ENCODE measurements at places on chromosomes 5 and 9.
A peak's percentile ranks its signal among the peaks of the same experiment; 100 is the strongest.

DNA sequence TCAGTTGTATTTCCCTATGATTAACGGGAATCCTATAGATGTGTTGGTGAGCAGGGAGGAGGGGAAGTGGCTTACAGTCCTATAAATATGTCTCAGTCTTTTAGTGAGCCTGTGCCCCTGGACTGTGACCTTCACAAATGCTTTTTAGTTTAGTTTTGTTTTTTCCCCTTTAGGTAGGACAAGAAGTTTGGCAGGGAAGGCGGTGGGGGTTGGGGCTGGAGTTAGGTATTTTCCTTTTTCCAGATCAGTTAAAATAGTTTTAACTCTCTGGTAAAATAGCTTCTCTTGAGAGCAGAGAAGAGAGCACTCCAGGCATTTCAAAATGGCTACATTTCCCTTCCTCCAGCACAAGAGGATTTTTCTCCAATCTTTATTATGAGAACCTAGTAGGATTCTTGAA, 272.1 kb downstream of the SPATA31D1 start:
- no peak for DNase-seq

DNA sequence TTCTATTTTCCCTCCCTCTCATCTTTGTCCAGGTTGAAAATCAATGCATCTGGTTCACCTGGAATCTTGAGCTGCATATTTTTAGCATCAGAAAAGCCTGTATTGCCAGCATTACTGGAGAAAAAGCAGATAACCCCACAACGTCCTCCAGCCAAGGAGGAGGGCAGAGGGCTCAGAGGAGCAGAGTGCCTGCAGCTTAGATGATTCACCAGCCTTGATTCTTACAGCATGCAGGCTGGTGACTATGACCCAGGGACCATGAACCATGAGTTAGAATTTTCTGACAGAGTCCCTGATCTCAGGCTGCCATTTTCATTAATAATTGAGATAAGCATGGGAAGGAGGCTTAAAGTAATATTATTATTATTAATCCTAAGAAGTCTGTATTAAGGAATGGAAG, 278.2 kb downstream of the BRINP1 start:
- DNase-seq: no peak

GRCh38 chr9:124720429-124721108, 50.5 kb downstream of the NR6A1 start:
- no peak for DNase-seq

GRCh38 chr9:89945133-89945532, 340.3 kb downstream of the GADD45G start:
- no peak for DNase-seq

- no peak for DNase-seq
Observed at GRCh38 chr9:89340332-89340731, 22.0 kb downstream of the SECISBP2 start.

DNA sequence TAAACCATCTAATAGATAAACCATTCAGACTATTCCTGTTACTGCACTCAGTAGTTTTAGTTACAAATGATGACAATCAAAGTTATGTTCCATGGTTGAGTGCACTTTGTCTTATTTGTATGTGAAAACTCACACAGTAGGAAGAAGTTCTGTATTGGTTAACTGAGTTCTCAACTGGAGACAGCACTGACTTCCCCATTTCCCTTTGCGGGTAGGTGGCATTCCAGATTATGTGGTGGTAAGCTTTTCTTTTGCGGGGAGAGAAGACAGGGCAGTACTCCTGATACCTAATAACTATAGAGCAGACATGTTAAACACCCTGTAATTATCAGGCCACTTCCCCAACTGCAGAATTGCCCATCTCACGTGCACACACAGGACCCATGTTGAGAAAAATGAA, 24.4 kb downstream of the TARS1 start:
- no peak for DNase-seq

DNA sequence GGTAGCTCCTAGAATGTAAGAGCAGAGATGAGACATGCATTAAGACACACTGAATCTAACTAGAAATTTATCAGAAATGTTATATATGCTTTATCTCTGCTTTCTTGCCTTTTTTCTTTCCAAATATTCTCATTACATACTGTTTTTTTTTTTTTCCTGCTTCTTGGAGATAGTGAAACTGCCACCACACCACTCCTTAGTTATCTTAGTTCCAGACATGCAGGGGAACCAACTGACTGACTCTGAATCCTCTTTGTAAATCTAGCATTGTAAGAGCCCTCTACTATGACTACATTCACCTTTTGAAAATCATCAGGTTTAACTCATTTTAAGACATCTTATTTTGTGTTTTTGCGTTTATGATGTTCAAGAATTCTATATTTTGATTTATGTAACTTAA, 181.3 kb upstream of the ST8SIA4 start:
- DNase-seq: no peak

DNA sequence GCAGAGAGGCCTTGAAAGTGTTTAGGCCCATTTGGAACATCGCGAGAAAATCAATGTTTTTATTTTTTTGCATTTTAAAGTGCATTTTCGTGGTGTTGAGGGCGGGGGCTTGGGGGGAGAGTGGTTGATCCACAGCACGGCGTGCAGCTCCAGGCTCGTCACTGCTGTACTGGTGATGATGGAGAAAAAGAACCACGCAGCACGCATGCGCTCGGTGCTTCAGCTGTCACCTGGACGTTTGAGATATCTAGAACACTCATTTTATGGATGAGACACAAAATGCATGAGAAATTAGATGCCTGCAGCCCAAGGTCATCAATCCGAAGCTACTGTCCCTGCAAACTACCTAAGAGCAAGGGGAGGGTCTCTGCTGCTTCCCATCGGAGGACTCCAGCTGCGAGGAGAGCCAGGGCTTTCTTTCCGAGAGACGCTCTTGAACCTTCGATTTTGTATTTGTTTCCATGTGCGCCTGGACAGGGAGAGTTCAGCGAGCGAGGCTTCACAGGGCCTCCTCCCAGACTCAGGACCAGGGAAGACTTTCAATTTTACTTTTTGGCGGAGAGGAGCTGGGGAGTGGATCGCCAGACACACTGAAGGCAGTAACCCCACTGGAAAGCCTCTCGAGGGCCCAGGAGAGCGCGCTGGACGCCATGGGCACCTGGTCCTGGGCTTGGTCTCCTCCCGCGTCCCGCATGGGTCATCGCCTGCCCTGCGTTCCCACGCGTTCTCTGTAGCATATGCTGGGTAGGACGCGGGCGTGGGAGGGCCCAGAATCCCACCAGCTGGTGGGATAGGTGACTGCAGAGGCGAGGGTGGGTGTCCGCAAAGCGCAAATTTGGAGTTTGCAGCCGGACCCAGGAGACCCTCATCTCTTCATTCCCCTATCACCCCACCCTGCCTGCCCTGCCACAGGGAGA, 2.5 kb downstream of the DMRT2 start:
- no peak for DNase-seq

GRCh38 chr5:21684992-21685391, 1168.2 kb downstream of the CDH12 start:
- no peak for DNase-seq

- peak; percentile 86 for DNase-seq
Observed at GRCh38 chr9:95003689-95004410, 277.4 kb downstream of the AOPEP start.

GRCh38 chr9:70172532-70172931, 86.2 kb upstream of the SMC5 start:
- no peak for DNase-seq

DNA sequence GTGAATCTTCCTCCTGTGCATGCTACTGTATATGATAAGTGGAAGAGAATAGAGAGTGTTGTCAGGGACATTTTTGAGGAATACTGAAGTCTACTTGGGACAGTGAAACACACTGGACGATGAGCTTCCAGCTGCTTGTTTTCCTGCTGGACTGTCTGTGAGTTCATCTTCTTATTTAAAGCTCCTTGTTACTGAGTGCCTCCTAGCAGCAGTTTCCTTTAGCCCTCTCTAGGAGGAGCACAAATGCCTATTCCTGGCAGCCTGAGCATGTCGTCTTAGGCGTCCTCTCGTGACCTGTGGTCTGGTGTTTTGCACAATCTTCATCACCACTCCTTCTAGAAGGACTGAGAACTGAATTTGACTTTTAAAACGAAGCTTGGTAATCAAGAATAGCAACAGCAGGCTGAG, 43.8 kb downstream of the ANKRD33B start:
- DNase-seq: peak; percentile 80

DNA sequence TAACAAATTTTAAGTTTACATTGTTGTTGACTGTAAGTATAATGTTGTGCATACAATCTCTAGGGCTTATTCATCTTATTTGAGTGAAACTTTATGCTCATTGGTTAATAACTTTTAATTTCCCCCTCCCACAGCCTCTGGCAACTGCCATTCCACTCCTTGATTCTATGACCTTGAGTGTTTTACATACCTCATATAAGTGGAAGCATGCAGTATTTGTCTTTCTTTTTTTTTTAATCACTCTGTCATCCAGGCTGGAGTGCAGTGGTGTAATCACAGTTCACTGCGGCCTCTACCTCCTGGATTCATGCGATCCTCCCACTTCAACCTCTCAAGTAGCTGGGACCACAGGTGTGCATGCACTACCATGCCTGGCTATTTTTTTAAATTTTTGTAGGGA, 83.9 kb downstream of the KCTD16 start:
- DNase-seq: no peak

- DNase-seq: no peak
Observed at GRCh38 chr5:103174147-103174546, 54.0 kb downstream of the PPIP5K2 start.

GRCh38 chr5:35828082-35828598, 28.6 kb upstream of the IL7R start:
- no peak for DNase-seq

GRCh38 chr9:5144217-5144616, 41.2 kb downstream of the INSL6 start:
- DNase-seq: no peak

GRCh38 chr5:84411832-84412605, 27.3 kb upstream of the EDIL3 start:
- no peak for DNase-seq

DNA sequence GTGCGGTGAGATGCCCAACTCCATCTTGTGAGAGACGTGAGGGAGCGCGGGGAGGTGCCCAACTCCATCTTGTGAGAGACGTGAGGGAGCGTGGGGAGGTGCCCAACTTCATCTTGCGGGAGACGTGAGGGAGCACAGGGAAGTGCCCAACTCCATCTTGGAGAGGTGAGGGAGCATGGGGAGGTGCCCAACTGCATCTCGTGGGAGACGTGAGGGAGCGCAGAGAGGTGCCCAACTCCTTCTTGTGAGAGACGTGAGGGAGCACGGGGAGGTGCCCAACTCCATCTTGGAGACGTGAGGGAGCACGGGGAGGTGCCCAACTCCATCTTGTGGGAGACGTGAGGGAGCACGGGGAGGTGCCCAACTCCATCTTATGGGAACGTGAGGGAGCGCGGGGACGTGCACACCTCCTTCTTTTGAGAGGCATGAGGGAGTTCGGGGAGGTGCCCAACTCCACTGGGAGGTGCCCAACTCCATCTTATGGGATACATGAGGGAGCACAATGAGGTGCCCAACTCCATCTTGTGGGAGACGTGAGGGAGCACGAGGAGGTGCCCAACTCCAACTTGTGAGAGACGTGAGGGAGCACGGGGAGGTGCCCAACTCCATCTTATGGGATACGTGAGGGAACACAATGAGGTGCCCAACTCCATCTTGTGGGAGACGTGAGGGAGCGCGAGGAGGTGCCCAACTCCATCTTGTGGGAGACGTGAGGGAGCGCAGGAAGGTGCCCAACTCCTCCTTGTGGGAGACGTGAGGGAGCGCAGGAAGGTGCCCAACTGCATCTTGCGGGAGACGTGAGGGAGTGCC, 235.4 kb downstream of the CACNA1B start:
- DNase-seq: no peak

GRCh38 chr5:84433461-84433860, 48.8 kb upstream of the EDIL3 start:
- DNase-seq: no peak

DNA sequence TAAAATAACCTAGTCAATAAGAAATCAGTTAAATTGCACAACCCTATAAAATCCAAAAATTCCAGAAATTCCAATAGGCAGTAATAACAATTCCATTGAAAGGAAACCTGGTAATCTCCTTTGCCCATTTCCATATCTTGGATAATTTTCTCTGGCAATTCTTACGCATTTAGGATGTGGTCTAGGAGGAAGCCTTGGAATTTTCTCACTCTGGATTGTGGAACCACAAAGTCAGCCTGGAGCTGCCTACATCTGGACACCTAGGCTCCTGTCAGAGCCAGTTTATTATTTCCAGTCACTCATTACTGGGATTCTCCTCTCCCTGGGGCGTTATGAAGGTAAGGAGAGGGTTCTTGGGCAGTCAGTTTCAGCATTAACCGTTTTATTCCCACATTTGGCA, 40.3 kb upstream of the GNE start:
- DNase-seq: no peak

DNA sequence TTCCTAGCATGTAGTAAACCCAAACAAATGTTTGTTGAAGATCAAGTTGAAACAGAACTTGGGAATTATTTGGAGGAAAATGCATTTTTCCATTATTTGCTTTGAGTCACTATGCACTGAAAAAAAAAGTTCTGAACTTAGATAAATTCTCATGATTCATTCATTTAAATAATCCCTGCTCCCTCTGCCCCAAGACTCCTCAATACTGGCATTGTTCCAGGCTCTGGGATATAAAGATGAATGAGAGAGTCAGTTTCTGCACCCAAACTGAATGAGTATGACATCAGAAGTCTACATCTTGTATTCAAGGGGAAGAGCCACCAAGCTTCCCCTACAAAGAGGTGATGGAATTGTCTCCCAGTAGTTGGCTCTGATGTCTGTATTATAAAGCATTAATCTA, 123.9 kb downstream of the SEC61B start:
- DNase-seq: no peak

- no peak for DNase-seq
Observed at GRCh38 chr5:141714542-141715310, 32.7 kb upstream of the ARAP3 start.

DNA sequence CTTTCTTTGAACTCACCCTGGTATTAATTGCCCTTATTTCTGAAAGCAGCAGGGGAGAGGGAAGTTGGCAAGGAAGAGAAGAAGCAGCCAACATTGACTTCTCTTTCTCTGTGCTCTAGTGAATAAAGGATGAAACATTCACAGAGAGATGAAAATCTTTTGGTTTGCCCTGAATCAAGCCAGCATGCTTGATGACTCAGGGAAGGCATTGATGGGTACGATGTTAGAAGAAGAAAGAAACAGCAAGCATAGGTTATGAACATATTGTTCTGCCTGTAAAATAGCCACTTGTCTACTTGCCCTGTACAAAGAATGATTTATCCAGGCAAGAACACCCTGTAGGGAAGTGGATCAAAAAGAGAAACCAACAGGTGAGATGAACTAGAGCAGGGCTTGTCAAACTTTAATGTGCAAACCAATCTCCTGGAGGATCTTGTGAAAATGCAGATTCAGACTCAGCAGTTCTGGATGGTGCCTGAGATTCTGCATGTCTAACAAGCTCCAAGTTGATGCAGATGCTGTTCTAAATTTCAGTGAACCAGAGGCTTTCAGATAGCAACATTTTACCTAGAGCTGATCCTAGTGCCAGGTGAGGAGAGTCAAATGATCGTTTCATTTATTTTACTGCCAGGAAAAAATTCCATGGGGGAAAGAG, 586.6 kb upstream of the TLE4 start:
- DNase-seq: no peak

GRCh38 chr5:157584628-157585027, 9.1 kb upstream of the ADAM19 start:
- no peak for DNase-seq

All from sigmoid colon (tissue), 7 donors.